ENCODE measurements at places on chromosomes 2 and 18.

- no peak for DNase-seq
Observed at GRCh38 chr2:202555356-202555755, 79.4 kb upstream of the FAM117B start.

DNA sequence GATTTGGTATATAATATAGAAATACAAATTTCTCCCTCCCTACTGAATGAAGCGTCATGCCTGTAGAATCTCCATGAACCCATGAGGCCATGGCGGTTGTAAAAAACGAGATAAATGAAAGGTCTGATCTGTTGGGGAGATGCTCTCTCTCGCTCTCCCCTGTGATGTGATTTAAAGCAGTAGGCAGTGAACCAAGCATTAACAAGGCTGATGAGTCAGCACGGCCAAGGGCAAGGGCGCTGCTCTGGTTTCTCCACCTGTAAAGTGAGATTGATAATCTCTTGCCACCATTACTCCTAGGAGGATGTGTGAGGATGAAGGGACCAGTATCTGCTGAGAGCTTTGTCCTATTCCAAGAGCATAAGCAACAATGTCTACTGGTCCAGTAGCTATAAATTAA, 553.3 kb downstream of the CMPK2 start:
- no peak for DNase-seq

GRCh38 chr2:156366753-156367152, 34.2 kb upstream of the NR4A2 start:
- no peak for DNase-seq

GRCh38 chr18:64258111-64258650, 109.3 kb upstream of the LINC00305 start:
- DNase-seq: no peak

GRCh38 chr2:237631007-237631785, 3.8 kb downstream of the LRRFIP1 start:
- no peak for DNase-seq
